ENCODE measurements at places on chromosomes 4 and X.

DNA sequence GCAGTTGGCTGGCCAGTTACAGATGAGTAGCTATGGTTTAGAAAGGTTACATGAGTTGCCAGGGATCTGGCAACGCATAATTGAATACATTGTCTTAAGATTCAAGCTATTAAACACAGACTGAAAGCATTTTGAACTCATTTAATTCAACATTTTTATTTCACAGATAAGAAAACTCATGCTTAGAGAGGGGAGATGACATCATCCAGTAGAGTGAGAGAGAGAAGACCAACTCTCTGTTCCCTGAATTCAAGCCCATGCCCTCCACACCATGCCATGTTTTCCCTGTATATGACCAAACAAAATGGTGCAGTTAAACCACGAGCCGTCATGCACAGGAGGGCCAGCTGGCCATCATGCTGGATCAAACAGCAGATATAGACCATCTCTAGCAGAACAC lies 22.6 kb downstream of the SNCA start:
- DNase-seq, result no peak

DNA sequence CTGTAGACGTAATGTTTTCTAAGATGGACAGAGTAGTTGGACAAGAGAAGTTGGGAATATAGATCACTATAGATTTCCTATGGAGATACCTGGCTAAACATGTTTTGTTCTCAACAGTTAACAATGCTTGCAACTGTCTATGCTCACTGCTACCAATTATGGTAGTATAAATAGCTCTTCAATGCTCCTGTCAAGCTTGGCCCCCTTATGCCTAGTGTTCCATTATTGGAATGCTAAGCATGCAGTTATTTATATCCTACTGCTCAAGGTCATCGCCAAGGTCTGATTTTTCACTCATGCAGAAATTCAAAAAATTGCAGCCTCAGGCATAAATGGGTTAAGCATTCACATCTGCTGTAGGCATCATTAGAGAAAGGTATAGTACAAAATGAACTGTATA lies 519.0 kb downstream of the IL15 start:
- DNase-seq, result no peak

DNA sequence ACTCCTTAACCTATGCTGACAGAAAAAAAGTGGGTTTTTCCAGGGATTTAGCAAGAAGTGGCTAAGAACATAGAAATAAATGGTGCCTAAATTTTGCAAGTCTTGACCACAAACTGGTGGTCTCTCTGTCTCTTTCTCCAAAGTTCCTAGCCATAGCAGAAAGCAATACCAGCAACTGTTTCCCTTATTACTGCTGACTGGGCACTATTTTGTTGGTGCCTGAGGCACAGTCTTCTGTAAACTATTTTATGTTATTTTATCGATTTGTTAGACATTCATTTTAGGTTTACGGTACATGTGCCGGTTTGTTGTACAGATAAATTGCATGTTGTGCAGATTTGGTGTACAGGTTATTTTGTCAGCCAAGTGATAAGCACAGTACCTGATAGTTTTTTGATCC lies 234.6 kb upstream of the TECRL start:
- no peak for DNase-seq

DNA sequence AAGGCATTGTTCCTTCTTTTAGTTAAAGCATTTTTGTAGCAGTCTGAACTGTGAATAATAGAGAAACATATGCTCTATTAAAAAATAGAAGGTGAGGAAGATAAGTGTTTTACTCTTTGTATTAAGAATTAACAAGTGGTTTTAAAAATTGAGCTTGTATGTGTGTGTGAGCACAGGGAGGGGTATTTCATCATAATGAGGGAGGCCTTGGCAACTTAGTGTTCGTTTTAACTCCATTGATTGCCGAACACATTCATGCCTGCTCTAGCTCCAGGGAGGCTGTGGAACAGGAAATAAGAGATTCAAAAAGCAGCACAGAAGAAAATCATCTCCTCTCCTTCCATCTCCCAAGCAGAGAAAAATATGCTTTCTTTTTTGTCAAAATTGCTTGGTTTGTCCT lies 14.8 kb downstream of the SHROOM3 start:
- no peak for DNase-seq

GRCh38 chr4:40808926-40809457 lies 59.2 kb downstream of the NSUN7 start:
- no peak for DNase-seq

GRCh38 chrX:17585006-17585405 lies 152.3 kb upstream of the SCML1 start:
- DNase-seq, result no peak

GRCh38 chrX:150548251-150548650 lies 20.2 kb upstream of the MTM1 start:
- DNase-seq, result no peak

DNA sequence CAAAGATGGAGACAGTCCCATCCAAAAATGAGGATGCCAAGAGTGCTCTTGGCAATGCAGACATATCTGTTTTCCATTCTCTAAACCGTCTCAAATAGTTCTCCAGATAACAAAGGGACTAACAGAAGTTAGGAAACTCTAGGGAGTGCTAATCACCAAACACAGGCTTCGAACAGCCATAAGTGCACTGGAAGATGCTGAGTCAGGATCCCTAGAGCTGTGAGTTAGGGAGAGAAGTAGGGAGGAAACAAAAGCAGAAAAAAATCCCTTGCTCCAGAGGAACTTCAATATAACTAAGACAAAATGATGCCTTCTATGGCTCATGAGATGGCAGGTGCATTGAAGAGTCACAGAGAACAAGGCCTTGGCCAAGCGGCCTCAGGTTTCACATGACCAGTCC lies 251.0 kb upstream of the PPARGC1A start:
- no peak for DNase-seq

DNA sequence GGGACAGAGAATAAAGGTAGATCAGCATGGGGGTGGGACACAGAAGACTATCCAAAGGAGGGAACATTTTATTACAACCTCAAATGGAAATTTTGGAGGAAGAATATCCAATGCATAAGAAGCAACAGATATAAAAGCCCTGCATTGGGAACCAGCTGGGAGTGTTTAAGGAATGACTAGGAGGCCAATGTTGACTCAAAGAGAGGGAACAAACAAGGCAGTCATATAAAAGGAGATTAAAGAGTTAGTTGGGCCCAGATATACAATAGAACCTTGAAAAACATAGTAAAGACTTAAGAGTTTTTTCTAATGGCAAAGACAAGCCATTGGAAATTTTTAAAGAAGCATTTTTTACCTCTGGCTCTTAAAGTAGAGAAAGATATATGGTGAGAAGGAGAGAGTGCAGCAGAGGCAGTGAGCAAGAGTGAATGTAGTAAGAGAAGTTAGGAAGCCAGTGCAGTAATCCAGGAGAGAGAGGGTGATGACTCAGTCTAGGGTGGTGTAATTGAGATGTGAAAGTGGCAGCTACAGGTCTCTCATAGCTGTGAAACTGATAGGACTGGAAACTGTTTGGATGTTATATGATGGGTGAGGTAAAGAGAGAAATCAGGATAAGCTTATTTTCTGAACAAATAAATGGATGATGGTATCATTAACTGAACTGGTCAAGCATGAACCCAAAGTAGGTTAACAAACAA lies 182.2 kb upstream of the ATOH1 start:
- DNase-seq, result no peak

DNA sequence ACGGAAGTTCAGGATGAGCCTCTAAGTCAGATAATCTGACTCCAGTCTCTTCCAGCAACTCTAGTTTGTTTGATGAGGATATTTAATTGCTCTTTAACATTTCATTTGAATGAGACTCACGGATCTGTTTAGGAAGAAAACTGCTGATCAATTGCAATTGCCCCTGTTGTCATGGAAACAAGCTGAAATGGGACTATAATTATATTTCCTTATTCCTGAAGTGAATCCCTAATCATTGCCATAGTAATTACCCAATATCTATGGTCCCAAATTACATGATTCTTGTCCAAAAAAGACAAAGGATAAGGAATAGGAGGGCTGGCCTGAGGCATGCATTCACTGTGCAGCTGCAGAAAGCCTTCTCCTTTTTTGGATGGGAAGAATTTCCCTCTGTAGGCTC lies 105.3 kb downstream of the AASDH start:
- no peak for DNase-seq

DNA sequence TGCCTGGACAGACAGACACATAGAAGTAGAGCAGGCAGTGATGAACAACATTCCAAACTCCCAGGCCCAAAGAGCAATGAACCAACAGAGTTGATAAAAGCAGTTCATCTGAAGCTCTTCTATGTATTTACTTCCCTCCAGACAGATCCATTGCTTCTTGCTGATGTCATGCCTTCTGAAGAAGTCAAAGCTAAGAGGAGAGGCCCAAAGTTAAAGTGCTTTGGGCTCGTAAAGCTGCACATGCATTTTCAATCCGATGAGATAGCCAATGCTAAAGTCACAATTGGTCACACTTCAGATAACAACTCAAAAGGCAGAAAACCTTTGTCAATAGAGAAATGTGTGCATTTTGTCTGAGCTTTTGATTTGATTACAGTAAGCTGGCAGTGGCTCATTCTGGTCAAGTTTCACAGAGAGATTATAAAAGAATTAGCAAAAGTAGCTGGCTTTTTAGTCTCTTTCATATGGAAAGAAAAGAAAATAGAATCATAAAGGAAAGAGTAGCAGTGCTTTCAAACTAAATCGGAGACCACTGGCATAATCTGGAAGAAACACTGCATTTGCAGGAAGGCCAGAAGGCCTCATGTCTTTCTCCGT lies 82.0 kb downstream of the GPC4 start:
- DNase-seq, result no peak

DNA sequence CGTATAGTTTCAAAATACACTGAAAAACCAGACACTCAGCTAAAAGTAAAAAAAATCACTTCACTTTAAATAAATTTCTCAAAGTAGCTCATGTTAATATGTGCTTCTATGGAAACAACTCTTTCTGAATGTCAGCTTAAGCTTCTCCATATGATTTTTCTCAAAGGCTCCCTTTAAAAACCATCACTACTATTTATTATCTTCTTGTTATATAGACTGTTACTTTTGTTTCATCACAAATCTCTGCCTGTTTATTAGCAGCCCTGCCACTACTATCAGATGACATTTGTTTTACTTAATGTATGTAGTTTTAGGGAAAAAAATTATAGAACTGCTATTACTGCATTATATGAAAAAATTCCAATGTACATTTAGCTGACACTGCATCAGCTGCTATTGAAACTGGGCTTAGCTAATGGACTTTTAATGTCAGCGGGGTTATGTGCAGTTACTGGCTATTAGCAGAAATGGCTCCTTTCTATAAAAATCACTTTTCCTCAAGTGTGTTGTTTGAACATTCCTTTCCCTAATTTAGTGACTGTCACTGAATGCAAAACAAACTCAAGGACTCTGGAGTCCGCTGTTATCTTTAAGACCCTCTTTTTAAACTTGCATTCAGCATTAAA lies 10.8 kb downstream of the UNC5C start:
- no peak for DNase-seq

DNA sequence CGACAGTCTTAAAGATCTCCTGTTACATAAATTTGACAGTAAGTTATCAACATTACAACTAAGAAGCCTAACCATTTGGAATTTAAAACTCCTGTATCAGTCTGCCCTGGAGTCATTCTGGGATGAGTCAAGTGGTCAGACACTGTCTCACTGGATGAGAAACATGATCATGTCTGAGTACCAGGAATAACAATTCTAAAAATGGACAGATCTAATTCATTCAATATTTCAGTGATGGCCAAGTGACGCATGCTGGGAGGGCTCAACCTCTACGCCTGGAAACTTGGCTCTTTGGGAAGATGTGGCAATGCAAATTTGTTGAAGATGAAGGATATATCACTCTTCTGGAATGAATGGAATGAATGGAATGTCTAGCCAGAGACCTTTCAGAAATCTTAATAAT lies 1427.2 kb downstream of the STIM2 start:
- no peak for DNase-seq

DNA sequence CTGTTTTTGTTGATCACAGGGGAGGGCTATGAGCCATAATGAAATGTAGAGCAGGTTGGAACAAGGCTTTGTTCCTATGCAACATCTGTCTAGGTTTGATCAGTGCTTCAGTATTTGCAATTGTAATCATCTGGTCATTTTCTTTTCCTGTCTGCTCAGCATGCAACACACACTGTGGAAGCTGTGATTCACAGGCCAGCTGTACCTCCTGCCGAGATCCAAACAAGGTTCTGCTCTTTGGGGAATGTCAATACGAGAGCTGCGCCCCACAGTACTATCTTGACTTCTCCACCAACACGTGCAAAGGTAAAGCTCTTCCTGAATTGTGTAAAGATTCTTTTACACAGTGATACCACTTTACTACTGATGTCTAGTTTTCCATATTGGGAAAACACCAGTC lies 181.9 kb upstream of the ANXA3 start:
- no peak for DNase-seq

GRCh38 chr4:6134612-6135220 lies 65.6 kb downstream of the JAKMIP1 start:
- peak; percentile 48 for DNase-seq

GRCh38 chr4:94408549-94409374 lies 43.0 kb upstream of the PDLIM5 start:
- DNase-seq, result no peak

DNA sequence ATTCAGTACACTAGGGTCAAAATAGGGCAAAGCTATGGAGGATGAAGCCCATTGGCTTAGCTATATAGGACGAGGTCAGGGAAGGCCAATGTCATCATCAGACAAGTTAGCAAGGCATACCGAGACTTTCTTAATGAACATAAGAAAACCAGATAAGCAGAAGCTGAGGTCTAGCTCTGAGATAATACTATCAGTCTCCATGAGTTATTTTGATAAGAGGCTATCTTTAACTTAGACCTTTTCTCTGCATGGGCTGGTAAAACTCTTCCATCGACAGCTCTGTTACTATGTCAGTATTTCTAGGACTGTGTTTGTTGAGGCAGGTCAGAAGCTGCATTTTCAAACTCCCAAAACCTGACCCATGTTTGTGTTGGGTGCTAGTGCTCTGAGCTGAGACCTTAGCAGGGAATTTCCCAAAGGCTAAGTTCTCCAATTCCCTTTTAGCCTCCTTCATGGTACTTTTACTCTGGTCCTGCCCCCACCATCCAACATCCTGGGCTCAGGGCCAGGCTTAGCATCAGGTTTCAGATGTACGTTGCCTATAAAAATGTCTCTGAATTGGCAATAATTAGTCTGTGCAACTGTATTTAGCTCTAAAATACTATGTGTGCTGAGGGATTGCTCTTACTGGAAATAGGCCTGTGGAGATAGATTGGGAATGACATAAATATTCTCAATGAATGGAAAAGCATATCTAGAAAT lies 29.3 kb upstream of the LRAT start:
- DNase-seq, result no peak

DNA sequence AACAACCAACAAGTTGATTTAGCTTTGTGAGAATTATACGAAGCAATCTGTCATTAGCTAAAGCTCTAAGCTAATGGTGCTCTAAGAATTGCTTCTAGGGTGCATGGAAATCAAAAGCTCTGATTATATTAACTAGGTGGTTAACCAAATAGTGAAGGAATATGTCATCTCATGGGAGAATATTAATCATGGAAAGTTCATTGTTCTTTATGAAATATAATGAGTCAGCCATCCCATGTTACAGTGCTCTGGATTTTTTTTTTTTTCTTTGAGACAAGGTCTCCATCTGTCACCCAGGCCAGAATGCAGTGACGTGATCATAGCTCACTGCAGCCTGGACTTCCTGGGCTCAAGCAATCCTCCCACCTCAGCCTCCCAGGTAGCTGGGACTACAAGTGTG lies 10.5 kb downstream of the DCAF8L2 start:
- DNase-seq, result no peak
